ENCODE measurements at places on chromosomes 1 and 21.
A peak's percentile ranks its signal among the peaks of the same experiment; 100 is the strongest.

GRCh38 chr1:246566813-246567645 is 773 bp downstream of the CNST start:
- no peak for DNase-seq

DNA sequence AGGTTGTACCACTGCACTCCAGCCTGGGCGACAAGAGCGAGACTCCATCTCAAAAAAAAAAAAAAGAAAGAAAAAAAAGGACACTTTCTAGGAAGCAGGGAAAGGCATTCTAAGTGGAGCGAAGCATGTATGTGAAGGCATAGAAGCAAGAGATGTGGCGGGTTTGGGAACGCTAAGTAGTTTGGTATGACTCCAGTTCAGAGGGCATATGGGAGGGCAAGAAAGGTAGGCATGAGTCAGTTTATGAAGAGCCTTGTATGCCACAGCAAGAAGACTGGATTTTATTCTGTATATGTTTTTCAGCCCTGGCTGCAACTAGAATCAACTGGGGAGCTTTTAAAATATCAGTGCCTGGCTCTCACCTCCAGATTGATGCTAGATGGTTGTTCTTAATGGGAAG is 4.4 kb upstream of the ELOVL1 start:
- DNase-seq: no peak

DNA sequence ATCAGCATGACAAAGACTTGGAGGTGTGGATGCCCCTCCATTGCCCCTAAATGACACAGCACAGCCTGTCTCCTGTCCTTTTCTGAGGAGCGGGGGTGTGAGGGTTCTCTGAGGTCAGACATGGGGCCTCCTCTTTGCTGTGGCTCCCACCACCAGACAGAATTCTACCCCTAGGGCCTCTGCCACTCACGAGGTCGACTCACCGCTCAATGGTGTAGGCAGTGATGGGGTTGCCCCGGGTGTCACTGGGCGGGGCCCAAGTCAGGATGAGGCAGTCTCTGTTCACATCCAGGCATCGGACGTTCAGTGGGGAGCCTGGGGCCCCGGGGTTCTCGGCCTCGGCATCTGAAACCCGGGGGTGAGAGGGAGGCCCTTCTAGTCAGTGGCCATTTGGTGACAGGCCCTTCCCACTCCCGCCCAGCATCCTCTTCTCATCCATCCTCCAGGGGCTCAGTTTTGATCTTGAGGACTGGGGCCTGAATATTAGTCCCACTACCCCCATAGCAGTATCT is 19.9 kb downstream of the MYOM3 start:
- DNase-seq: no peak

- DNase-seq: no peak
These were observed 27.6 kb downstream of the IL10RB start for GRCh38 chr21:33293811-33294216.

DNA sequence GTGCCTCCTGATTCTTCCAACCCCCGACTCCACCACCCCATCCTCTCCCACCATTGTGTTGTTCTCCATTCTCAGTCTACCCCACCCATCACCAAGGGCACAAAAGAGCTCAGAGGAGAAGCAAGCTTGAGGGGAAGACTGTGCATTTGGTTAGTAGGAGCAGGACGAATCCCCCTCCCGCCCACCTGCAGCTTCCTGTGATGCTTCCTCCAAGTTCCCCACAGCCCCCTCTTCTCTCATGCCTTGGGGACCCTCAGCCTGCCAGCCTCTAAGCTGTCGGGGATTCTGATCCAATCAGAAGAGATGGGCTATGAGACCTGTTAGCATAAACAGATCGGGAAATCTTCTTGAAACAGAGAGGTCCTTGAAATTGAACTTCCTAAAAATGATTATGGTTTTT is 22.2 kb upstream of the CAPZB start:
- DNase-seq: no peak

- no peak for DNase-seq
These were observed 1.4 kb upstream of the MYBPH start for GRCh38 chr1:203177036-203177405.

GRCh38 chr1:52055066-52055865 is at the start of gene TXNDC12:
TSS of gene TXNDC12 (minus strand) at chr1:52055191. CDS start at chr1:52055096, 95 bp downstream.
- DNase-seq: peak; percentile 83

DNA sequence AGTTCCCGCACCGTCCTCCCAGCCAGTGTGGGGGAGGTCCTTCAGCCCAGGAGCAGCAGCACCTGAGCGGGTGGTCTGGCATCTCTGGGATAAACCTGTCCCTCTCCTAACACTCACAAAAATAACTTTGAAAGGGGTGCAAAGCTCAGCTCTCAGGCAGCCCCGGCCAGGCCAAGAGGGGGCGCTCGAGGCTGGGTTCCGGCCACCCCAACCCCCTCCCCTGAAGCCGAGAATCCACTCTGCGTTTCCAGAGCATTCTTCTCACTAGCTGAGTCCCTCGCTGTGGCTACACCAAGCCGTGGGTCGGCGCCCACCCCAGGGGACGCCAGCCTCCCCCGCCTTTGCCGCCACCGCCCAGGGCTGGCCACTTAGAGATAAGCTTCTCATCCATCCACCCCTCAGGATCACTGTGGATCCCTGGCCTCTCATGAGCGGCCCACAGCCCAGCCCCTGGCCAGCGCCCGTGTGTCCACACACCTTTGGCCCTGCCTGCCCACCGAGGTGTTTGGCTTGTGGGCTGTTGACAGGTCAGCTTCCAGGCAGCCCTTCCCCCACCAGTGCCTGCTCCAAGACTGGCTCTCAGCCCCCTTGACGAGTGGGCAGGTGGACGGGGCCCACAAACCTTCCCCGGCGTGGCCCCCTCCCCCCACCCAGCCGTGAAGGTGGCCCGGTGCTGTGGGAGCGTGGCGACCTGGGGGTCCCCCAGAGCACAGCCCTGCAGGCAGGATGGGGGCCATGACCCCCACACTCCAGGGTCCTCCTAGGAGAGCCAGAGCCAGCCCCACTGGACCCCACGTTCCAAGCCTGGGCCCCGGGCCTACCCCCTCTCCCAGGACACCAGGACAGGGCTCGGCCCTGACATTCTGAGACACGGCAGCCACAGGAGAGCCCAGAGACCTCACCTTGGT is 1.9 kb downstream of the FTCD start:
- peak; percentile 54 for DNase-seq

DNA sequence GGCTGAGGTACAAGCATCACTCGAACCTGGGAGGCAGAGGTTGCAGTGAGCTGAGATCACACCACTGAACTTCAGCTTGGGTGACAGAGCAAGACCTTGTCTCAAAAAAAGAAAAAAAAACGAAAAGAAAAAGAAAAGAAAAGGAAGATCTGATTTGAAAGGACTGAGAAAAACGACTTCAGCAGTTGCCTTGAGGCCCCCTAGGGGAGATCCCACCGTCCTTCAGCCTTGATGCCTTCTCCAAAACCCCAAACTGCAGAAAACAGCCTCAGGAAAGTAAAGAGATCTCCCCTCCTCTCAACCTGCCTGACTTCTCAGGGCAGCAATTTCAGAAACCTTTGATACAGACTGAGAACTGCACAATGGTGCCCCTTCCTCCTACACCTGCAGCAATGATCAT is 50.9 kb upstream of the BCAR3 start:
- DNase-seq: no peak

DNA sequence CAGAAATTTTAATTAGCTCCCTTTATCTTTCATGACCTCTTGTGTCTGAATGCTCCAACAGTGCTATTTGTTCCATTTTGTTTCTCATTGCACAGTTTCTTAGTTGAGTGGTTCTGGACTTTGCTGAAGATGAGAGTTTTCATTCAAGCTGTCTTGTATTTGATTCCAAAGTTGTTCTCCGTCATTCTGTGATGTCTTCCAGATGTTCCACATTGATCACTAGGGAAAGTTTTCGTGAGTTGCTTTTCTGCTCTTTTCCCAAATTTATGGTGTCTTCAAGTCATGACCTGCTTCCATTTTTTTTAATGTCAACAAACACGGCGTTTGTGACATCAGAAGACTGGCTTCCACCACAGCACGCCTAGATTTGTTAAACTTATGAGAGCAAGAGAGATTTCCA is 575.5 kb downstream of the MRPL39 start:
- no peak for DNase-seq

DNA sequence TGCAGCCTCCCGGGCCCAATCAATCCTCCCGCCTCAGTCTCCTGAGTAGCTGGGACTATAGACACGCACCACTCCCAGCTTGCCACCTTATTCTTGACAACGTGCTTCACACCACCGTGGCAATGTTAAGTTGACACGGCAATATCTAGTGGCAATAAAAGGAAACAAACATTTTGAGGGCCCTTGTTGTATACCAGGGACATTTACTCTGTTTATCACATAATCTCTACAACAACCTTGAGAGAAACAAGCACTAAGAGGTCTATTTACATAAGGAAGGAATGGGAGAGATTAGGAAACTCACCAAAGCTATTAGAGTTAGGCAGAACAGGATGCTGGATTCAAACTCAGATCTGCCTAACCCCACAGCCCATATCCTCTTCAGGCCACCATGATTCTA is 3.1 kb downstream of the KLHDC8A start:
- no peak for DNase-seq

GRCh38 chr1:47924270-47925048 is 72.7 kb downstream of the TRABD2B start:
- DNase-seq: no peak

- DNase-seq: no peak
These were observed 73.3 kb upstream of the IRF2BP2 start for GRCh38 chr1:234683127-234683860.

- no peak for DNase-seq
These were observed 59.0 kb upstream of the ATP2B4 start for GRCh38 chr1:203567596-203567995.

DNA sequence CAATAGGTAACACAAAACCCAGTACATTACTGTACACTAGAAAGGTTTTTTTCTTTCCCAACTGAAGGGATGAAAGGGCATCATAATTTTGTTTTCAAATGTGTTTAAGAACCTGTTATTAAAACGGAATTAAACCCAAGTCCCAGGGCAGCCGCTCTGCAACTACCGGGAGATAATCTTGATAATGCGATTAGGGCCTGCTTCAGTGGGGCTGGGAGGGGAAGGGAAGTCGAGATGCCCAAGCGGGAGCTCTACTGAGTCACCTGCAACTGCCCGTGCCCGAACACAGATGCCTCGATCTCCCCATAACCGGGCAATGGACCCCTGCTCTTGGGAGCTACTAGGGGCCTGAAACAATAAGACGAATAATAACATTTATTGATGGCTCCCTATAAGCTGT is 61.4 kb downstream of the KAZN start:
- DNase-seq: no peak

GRCh38 chr1:228061411-228062084 is 21.0 kb upstream of the ARF1 start:
- no peak for DNase-seq

GRCh38 chr1:19785660-19786059 is 14.1 kb downstream of the TMCO4 start:
- no peak for DNase-seq

- no peak for DNase-seq
These were observed 55.7 kb downstream of the NID1 start for GRCh38 chr1:236009191-236009590.

DNA sequence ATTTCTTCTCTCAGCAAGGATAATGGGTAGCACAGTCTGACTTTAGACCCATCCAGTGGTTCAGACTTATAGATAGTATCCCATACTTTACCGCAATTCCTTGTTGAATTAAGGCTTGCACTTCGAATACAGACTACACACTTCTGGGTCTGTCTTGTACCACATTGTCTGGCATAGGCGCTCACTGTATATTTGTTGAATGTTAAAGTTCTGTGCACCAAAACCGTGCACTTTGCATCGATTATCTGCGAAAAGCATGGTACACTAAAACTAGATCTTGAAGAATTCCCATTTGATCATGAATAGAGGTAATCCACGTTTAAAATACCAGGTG is 556 bp upstream of the RYR2 start:
- DNase-seq: no peak

DNA sequence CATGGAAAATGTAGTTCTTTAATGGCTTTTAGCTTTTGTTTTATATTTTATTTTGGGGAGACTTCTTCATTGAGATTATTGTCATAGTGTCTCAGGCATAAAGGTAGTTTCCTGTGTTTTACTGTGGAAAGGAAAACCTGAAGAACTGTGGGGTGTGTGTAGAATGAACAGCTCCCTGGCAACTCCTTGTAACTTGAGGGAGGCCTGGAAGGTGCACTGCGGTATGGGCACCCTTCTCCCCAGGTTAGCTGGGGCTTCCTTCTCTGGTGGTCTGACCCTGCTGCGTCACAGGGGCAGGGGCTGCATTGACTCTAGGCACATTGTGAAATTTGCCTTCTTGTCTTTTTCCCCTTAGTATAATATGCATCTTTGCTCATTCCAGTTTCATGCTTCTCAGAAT is 1.7 kb downstream of the ATP1B1 start:
- no peak for DNase-seq

GRCh38 chr1:84506729-84507453 is 510 bp upstream of the GNG5 start:
- DNase-seq: no peak

- DNase-seq: no peak
These were observed 187.9 kb downstream of the LRRC7 start for GRCh38 chr1:69755647-69756046.

DNA sequence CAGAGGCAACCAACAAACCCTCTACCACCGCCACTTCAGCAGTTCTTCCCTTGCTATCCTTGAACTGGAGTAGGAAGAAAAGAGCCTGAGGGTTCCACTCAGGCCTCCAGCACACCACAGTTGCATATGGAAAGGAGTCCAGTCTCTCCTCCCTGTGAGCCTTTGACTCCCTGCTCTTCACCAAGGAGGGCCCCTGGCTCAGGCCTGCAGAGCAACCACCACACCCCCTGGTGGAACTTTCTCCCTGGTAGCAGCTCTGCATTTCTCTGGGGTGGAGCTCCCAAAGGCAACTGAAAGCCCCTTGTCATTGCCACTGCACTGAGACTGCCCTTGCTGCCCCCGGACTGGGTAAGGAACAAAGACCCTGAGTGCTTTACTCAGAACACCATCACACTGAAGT is 1021.5 kb upstream of the ADGRL2 start:
- DNase-seq: no peak

- DNase-seq: no peak
These were observed 296.0 kb downstream of the PTPRU start for GRCh38 chr1:29532285-29532684.

DNA sequence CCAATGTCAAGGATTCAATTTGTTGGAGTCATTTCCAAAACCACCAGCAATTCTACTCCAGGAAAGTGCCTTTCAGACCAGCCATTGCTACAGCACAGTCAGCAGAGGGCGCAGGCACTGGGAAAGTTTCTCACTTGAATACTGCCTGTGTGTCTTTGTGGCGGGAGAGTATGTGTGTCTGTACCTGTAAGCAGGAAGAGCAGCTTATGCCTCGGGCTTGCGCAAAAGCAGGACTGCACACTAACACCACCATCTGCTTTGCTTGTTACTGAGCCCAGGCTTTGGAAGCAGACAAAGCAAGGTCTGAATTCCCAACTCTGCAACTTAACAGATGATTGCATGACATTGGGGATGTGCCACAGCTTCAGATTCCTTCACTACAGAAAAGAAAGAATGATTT is 7.0 kb upstream of the CTSE start:
- DNase-seq: peak; percentile 34

GRCh38 chr1:151711044-151711800 is 5.4 kb downstream of the CELF3 start:
- DNase-seq: no peak

Data from left ventricle myocardium inferior (tissue), 1 donor.